Suprapubic skin (tissue), 4 donors: ENCODE measurements at places on chromosomes 6 and 20.
A peak's percentile ranks its signal among the peaks of the same experiment; 100 is the strongest.

DNA sequence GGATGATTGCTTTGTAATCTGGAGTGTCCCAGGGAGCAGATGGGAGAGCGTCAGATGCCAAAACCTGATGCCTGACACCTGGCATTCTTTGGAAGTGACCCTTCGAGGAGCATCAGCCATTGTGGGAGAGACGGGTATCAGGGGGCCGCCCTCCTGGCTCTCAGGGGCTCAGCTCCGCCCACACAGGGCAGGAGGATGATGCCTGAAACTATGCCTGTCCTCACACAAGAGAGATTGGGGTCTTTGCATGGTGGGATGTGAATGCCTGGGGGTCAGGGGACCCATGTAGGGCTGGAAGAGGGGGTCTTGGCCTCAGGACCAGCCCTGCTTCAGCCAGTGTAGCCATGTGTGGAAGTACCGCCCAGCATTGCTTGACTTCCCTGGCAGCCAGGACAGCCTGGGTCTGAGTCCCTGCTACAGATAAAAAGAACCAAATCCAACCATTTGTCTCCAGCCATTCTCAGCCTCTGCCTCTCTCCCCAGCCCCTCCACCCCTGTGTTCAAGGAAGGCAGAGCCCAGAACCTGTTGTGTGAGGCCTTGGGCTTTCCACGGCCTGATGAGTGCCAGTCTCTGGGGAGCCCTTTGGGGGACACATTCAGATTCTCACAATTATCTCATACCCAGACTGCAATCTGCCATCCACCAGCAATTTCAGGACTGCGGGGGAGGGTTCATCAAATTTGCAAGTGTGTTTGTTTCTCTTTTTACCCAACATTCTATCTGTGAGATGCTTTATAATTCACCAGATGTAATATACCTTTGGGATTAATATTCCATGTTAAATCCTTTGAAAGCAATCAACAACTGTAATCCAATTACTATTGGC, 371.2 kb downstream of the PREX1 start:
- H3K27ac ChIP-seq: no peak overlapping the region
- H3K4me1 ChIP-seq: peaks cover 8% of the 10 kb centered on the region
- no peaks in the 10 kb centered on the region for H3K36me3 ChIP-seq
- H3K27me3 ChIP-seq: peaks cover 33% of the 10 kb centered on the region

GRCh38 chr6:40000964-40001515, 66.8 kb upstream of the MOCS1 start:
- H3K4me1 ChIP-seq: no peaks in the 10 kb centered on the region
- H3K36me3 ChIP-seq: no peaks in the 10 kb centered on the region
- no peak overlapping the region for H3K4me3 ChIP-seq
- DNase-seq: no peak
- no peak overlapping the region for H3K27ac ChIP-seq

GRCh38 chr6:34341481-34341971, 50.9 kb downstream of the NUDT3 start:
- DNase-seq: no peak
- no peak overlapping the region for H3K4me3 ChIP-seq
- H3K4me1 ChIP-seq: peaks cover 37% of the 10 kb centered on the region
- no peaks in the 10 kb centered on the region for H3K27me3 ChIP-seq
- no peaks in the 10 kb centered on the region for H3K36me3 ChIP-seq

GRCh38 chr6:56815436-56815835, 139.5 kb upstream of the BEND6 start:
- DNase-seq: no peak
- H3K36me3 ChIP-seq: no peaks in the 10 kb centered on the region
- H3K4me3 ChIP-seq: no peak overlapping the region
- no peaks in the 10 kb centered on the region for H3K4me1 ChIP-seq
- no peak overlapping the region for H3K27ac ChIP-seq

GRCh38 chr6:137759624-137760023, 107.4 kb upstream of the TNFAIP3 start:
- no peaks in the 10 kb centered on the region for H3K27me3 ChIP-seq
- no peaks in the 10 kb centered on the region for H3K4me1 ChIP-seq
- DNase-seq: no peak
- no peak overlapping the region for H3K4me3 ChIP-seq

GRCh38 chr6:84665401-84665800, 99.0 kb downstream of the TBX18 start:
- no peak overlapping the region for H3K27ac ChIP-seq
- no peaks in the 10 kb centered on the region for H3K4me1 ChIP-seq
- H3K27me3 ChIP-seq: no peaks in the 10 kb centered on the region
- no peak overlapping the region for H3K4me3 ChIP-seq

- peaks cover 7% of the 10 kb centered on the region for H3K4me1 ChIP-seq
- no peaks in the 10 kb centered on the region for H3K27me3 ChIP-seq
- no peak overlapping the region for H3K27ac ChIP-seq
- H3K36me3 ChIP-seq: peaks cover 30% of the 10 kb centered on the region
Measured at GRCh38 chr20:49136817-49137571, 51.1 kb downstream of the STAU1 start.

- H3K4me1 ChIP-seq: no peaks in the 10 kb centered on the region
- DNase-seq: no peak
- no peaks in the 10 kb centered on the region for H3K36me3 ChIP-seq
- H3K27ac ChIP-seq: no peak overlapping the region
Measured at GRCh38 chr6:126539022-126539421, 199.1 kb downstream of the CENPW start.

GRCh38 chr6:85678026-85678601, 35.4 kb upstream of the SYNCRIP start:
- DNase-seq: no peak
- H3K27ac ChIP-seq: peak overlapping the region; percentile 94
- H3K27me3 ChIP-seq: no peaks in the 10 kb centered on the region
- H3K4me1 ChIP-seq: peaks cover 45% of the 10 kb centered on the region
- H3K4me3 ChIP-seq: peak overlapping the region; percentile 99

DNA sequence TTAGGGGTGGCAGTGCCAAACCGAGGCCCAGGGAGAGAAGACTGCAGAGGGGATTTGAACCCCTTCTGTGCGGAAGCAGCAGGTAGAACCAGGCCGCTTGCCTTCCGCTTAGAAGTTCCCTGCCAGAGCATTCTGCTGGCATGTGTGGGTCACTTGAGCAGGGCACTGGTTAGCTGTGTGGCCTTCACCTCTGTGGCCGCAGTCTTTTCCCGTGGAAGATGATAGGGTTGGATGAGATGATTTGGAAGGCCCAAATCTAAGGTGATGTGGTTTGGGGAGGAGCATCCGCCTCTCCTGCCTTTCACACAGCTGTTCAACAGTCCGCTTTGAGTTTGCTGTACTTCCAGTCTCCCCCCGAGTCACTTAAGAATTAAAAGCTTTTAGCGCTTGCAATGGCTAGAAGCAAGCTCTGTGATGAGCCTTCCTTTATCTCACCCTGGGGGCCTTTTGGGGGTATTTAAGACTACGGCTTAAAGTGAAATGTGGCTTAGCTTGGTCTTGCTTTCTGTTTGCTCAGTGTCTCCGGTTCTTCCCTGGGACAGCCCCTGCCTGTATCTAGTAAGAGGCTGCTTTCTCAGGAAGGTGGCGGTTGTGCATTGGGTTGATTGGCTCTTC, 743 bp downstream of the CMTR1 start:
- peaks cover 23% of the 10 kb centered on the region for H3K4me1 ChIP-seq
- peak overlapping the region; percentile 92 for H3K27ac ChIP-seq
- DNase-seq: no peak
- H3K4me3 ChIP-seq: peak overlapping the region; percentile 87
- no peaks in the 10 kb centered on the region for H3K27me3 ChIP-seq

DNA sequence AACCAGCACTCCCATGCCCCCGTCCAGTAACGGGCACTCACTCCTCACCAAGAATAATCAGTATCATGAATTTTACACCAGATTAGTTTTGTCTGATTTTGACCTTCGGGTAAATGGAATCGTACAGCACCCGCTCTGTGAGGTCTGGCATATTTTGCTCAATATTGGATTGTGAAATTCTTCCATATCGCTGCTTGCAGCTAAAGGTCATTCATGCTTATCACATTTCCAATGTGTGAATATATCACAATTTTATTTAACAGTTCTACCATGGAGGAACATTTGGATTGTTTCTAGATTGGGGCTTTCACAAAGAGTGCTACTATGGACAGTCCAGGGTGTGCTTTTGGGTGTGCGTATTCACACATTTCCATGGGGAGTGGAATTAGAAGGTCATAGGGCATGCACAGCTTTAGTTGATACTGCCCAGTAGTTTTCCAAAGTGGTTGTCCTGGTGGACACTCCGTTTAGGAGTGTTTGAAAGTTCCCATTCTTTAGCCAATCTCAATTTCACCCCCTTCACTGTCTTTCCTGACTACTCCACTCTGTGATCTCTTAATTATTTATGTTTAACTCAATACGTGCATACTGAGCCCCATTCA, 86.6 kb downstream of the ISM1 start:
- no peak overlapping the region for H3K4me3 ChIP-seq
- H3K27me3 ChIP-seq: no peaks in the 10 kb centered on the region
- H3K27ac ChIP-seq: no peak overlapping the region
- no peaks in the 10 kb centered on the region for H3K4me1 ChIP-seq

- no peaks in the 10 kb centered on the region for H3K36me3 ChIP-seq
- DNase-seq: no peak
- H3K27me3 ChIP-seq: no peaks in the 10 kb centered on the region
- H3K4me3 ChIP-seq: peak overlapping the region; percentile 75
- H3K27ac ChIP-seq: peak overlapping the region; percentile 93
- H3K4me1 ChIP-seq: peaks cover 64% of the 10 kb centered on the region
Measured at GRCh38 chr6:44128020-44128917, 915 bp downstream of the TMEM63B start.

DNA sequence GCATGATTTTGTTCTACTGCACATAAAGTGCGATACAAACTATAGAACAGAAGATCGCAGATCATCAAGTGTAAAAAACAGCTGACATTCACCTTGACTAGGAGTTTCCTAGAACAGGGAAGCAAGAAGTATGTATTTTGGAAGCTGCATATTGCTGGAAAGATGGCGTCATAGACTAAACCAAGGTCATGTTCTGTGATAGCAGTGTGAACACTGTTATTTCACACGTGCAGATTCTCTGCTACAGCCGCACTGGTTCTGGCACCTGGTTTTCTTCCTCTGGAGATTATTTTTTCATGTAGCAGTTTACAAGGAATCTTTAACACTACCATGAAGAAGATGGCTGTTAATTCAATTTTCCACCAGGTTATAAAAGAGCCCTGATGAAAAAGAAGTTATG, 681.2 kb downstream of the PRKN start:
- H3K4me1 ChIP-seq: no peaks in the 10 kb centered on the region
- no peak overlapping the region for H3K4me3 ChIP-seq
- H3K27me3 ChIP-seq: no peaks in the 10 kb centered on the region
- H3K36me3 ChIP-seq: no peaks in the 10 kb centered on the region
- DNase-seq: no peak
- no peak overlapping the region for H3K27ac ChIP-seq

DNA sequence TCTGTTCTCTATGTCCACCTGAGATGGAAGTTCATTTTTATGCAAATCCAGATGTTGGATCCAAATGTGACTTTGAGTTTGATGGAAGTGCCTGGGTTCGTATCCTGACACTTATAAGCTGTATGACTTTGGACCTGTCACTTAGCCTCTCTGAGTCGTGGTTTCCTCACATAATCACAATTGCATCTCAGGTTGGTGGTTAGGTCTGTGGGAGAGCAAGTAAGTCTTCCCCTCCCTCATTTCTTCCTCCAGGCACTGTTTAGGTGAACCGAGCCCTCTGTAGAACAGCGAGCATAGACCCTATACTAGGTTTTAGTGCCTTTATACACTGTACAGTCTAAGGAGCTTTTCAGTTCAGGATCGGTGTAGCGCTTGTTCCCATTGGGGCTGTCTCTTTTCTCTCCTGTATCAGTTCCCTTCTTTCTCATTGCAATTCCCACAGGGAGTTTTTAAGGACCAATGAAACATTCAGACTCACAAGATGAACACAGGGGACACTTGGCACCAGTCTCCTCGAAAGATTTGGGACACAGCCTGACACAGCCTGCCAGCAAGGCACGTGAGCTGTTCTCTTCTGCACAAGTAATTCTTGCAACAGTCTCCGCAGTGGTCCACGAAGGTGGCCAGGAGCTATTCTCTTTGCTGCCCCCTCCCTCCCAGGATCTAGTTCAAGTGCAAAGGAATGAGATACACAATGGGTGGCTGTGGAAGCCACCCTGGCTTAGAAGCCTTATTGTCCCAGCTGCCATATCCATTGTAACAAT, 11.8 kb downstream of the TOX2 start:
- no peak overlapping the region for H3K27ac ChIP-seq
- DNase-seq: no peak
- peaks cover 7% of the 10 kb centered on the region for H3K4me1 ChIP-seq
- no peak overlapping the region for H3K4me3 ChIP-seq

GRCh38 chr6:117417851-117418250, 7.9 kb downstream of the ROS1 start:
- H3K27me3 ChIP-seq: peaks cover 5% of the 10 kb centered on the region
- H3K4me3 ChIP-seq: no peak overlapping the region
- H3K4me1 ChIP-seq: no peaks in the 10 kb centered on the region
- no peaks in the 10 kb centered on the region for H3K36me3 ChIP-seq
- H3K27ac ChIP-seq: no peak overlapping the region

DNA sequence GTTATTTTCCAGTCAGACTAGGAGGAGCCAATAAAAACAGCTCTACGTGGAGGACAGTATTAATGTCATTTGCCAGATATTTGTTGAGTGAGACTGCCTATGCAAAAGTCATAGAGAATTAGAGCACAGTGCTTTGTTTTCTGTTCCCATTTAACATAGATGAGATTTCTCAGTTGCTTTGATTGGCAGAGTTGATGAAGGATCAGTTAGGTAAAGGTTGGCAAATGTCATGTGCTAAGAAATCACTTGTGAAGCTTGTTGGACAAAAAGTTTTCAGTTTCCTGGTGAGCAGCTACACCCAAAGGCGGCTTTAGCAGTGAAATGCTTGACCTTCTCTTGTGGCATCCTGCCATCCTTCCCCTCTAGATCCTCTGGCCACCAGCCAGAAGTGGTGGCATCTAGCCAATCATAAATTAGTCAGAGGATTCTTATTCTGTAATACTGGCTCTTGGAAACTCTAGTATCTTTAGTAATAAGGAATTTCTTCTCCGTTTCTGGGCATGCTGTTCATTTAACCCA, 37.0 kb downstream of the BCKDHB start:
- DNase-seq: no peak
- peak overlapping the region; percentile 5 for H3K4me3 ChIP-seq
- no peaks in the 10 kb centered on the region for H3K27me3 ChIP-seq

GRCh38 chr6:99151634-99152346, 197.7 kb downstream of the FAXC start:
- H3K27ac ChIP-seq: no peak overlapping the region
- H3K27me3 ChIP-seq: no peaks in the 10 kb centered on the region
- no peaks in the 10 kb centered on the region for H3K36me3 ChIP-seq
- H3K4me1 ChIP-seq: no peaks in the 10 kb centered on the region
- no peak for DNase-seq

GRCh38 chr6:30913721-30914075, 340 bp upstream of the VARS2 start:
- H3K36me3 ChIP-seq: peaks cover 48% of the 10 kb centered on the region
- no peak for DNase-seq
- H3K27ac ChIP-seq: peak overlapping the region; percentile 88
- H3K27me3 ChIP-seq: no peaks in the 10 kb centered on the region
- peaks cover 33% of the 10 kb centered on the region for H3K4me1 ChIP-seq

- H3K4me1 ChIP-seq: peaks cover 63% of the 10 kb centered on the region
- H3K27me3 ChIP-seq: no peaks in the 10 kb centered on the region
- peaks cover 29% of the 10 kb centered on the region for H3K36me3 ChIP-seq
- peak overlapping the region; percentile 65 for H3K27ac ChIP-seq
Measured at GRCh38 chr20:31663838-31664695, 26.4 kb downstream of the COX4I2 start.

- no peaks in the 10 kb centered on the region for H3K36me3 ChIP-seq
- no peak overlapping the region for H3K4me3 ChIP-seq
- no peak for DNase-seq
- H3K4me1 ChIP-seq: peaks cover 3% of the 10 kb centered on the region
Measured at GRCh38 chr6:91097364-91097763, 510.5 kb upstream of the MAP3K7 start.

- H3K27ac ChIP-seq: no peak overlapping the region
- no peak for DNase-seq
- no peak overlapping the region for H3K4me3 ChIP-seq
- peaks cover 25% of the 10 kb centered on the region for H3K36me3 ChIP-seq
- H3K27me3 ChIP-seq: no peaks in the 10 kb centered on the region
Measured at GRCh38 chr6:167956983-167957492, 40.4 kb upstream of the KIF25 start.
